ENCODE measurements at places on chromosomes 4 and X.

GRCh38 chr4:83189631-83190136 lies 75.2 kb upstream of the PLAC8 start:
- no peak for DNase-seq

DNA sequence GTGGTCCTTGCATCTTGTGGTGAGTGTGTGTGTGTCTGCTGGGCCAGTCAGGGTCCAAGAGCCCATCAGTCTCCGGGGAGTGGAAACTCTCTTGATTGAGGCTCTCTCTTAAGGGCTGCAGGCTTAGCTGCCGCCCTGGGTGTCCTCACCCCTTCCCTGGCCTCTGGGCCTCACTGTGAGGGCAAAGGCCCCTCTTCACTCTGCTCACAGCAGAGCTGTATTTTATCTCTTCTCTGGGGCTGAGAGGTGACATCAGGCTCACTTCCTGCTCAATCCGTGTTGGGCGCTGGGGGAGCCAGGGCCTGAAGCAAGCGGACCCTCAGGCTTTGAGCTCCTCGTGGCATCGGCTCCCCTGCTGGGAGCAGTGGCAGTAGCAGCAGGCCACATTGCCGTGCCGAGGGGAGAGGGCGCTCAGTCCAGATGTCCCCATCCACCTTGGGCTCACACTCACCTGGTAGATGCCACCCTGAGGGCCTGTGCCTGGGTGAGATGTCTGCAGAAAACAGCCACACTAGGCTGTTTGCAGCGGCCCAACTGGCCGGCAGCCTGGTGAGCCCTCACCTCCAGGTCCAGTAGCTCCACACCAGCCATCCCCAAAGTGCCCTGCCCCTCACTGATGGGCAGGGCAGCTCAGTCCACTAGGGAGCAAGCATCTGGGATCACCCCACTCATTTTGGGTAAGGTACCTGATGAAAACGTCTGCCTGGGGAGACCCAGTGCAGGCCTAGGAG lies 24.7 kb upstream of the PRPS1 start:
- no peak for DNase-seq

DNA sequence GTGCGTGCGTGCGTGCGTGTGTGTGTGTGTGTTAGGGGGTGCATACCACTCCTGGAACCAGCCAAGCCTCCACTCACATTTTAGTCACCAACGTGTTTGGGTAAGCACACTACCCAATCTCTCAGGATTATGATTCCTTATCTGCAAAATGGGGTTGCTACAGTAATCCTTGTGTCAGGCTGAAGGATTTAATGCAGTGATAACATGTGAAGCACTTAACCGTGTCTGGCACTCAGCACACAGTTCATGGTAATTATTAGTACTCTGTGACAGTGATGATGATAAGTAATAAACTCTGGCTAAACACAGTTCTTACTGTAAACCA lies 57.3 kb downstream of the CLDN22 start:
- no peak for DNase-seq

DNA sequence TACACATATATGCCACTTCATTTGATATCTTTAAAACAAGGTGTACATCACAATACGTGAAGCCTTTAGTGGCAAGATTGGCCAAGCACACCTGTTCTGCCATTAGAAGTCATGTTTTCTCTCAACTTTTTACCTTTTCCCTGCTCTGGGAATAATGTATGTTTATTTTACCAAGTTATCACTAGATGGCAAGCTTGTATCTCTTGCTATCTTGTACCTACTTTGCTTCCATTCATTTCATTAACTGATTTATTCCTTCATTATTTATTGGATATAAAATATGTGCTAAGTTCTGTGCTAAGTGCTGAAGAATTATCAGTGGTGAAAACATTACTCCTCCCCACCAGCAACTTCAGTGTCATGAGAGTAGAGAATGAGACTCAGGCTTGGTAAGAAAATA lies 245.5 kb downstream of the ANK2 start:
- DNase-seq, result no peak

DNA sequence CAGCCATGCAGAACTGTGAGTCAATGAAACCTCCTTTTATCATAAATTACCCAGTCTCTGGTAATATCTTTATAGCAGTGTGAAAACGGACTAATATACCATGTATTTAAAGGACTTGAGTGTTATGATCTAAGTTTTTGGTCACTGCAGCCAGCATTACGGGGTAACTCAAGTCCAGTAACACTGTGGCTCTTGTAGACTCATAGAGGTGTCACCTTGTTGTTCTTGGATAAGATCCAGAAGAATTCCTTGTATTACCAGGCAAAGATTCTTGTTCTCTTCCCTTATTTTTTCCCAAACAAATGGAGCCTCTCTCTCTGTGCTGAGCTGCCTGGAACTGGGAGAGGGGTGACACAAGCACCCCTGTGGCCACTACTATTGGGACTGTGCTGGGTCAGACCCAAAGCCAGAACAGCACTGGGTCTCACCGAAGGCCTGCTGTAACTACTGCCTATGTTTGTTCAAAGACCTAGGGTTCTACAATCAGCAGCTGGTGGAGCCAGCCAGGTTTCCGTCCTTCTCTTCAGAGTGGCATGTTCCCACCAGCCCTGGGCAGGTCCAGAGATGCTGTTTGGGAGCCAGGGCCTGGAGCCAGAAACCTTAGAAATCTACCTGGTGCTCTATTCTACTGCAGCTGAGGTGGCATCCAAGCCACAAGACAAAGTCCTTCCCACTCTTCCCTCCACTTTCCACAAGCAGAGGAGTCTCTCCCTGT lies 43.7 kb upstream of the MED14 start:
- DNase-seq, result no peak

- no peak for DNase-seq
These were observed 245.0 kb upstream of the IGFBP7 start for GRCh38 chr4:57355101-57355665.
